EL (cell line): ENCODE measurements at places on chromosomes 2 and 18.
A peak's percentile ranks its signal among the peaks of the same experiment; 100 is the strongest.

- peak; percentile 65 for DNase-seq
Observed at GRCh38 chr2:45494275-45494977, 116.6 kb downstream of the SRBD1 start.

GRCh38 chr2:108219688-108220087 lies 20.1 kb upstream of the SULT1C3 start:
- no peak for DNase-seq

- DNase-seq, result no peak
Observed at GRCh38 chr2:60295636-60295962, 257.9 kb downstream of the BCL11A start.

DNA sequence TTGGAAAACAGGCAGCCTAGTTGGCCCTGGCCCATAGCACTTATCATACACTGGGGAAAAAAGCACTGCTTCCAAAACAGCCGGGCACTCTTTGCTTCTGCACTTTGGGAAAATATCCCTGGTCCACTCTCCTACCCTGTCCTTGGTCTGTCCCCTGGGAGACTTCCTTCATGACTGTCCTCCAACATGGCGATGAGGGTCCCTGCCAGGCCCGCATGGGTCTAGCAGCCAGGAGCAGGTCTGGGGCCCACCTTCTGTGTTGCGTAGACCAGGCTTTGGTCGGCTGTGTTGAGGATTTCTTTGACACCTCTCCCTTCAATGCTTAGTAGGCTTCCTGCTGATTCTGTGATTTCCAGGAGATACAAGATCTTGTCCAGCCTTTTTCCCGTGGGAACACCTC lies 12.2 kb downstream of the KCNF1 start:
- no peak for DNase-seq

DNA sequence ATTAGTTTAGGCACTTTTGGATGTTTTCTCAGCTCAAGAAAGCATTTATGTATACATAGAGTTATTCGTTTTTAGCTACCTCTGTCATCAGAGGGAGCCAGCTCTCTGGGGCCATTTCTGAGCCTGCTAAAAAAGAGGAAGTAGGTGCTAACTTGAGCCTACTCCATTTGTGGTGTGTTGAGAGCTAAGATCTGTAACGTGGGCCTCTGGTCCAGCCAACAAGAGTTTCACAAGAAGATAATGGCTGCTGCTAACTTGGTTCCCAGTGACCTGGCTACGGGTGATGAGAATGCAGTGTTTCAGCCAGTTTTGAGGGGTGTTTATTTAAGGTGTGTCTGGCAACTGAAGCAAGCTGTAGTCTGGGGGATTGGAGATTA lies 182.5 kb downstream of the PRKCE start:
- DNase-seq, result no peak

DNA sequence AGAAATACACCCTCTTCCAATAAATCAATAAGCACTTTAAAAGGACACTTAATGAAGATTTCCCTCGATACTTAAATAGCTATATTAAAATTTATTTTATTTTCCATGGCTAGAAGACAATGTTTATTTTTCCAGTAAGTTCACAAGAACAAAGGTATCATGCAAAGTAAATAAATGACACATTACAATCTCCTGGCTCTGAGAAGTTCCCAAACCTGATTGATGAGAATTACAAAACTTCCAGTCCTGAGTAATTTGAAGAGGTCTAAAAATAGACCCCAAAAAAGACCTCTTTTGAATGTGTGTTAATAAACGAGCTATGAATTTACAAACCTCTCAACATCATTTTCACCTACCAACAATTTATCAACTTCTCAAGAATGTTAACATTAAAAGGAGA lies 1.5 kb upstream of the PEX13 start:
- no peak for DNase-seq

DNA sequence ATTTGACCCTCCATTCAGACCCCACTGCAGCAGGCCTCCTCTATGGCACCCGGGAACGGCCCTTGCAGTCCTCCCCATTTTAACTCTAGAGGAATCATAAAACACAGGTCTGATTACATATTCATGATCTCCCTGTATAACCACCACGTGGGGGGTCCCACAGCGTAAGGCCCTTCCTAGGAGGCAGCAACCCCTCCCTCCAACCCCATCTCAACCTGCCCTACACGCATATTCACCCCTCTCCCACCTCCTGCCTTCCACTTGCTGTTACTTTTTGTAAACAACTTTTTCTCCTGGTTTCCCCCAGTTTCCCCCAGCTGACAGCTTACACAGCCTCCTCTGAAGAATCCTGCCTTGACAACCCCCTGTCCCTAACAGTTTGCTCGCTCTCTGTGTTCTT lies 85.1 kb upstream of the FOXI3 start:
- no peak for DNase-seq

- no peak for DNase-seq
Observed at GRCh38 chr18:24831871-24832665, 371.6 kb downstream of the HRH4 start.

GRCh38 chr2:156666130-156666785 lies 230.1 kb downstream of the GPD2 start:
- DNase-seq, result no peak

GRCh38 chr18:58297198-58297597 lies 253.2 kb downstream of the NEDD4L start:
- peak; percentile 77 for DNase-seq

- no peak for DNase-seq
Observed at GRCh38 chr18:79422022-79422782, 26.5 kb downstream of the NFATC1 start.

DNA sequence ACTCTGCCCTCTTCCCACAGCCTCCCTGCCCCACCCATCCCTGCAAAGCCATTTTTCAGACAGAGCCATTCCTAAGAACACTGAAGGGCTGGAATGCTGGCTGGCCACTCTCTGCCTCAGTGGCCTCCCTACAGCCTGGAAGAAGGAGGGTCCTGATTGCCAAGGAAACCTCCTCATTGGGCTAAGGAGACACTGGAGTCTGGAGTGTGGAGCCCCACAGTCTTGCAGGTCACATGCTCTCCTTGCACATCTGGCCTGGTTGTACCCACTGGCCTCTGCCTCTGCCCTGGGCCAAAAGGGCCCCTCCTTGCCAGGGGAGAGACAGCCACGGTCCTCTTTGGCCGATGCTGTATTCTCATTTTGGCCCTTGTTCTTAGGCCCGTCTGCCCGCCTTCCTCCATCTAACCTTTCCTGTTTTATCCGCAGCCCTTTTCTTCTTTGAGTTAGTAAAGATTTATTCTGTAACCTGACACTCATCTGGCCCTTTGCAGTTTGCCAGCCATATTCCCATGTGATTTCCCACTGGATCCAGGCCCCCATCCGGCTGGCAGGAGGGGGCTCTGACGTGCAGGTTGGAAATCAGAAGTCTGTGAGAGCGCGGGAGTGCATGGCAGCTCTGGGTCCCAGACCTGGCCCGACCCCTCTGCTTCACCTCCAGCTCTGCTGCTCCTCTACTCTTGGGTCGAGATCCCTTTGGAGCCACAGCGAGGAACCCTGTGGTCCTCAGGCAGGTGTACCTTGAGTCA lies 11.0 kb upstream of the CATIP start:
- no peak for DNase-seq

DNA sequence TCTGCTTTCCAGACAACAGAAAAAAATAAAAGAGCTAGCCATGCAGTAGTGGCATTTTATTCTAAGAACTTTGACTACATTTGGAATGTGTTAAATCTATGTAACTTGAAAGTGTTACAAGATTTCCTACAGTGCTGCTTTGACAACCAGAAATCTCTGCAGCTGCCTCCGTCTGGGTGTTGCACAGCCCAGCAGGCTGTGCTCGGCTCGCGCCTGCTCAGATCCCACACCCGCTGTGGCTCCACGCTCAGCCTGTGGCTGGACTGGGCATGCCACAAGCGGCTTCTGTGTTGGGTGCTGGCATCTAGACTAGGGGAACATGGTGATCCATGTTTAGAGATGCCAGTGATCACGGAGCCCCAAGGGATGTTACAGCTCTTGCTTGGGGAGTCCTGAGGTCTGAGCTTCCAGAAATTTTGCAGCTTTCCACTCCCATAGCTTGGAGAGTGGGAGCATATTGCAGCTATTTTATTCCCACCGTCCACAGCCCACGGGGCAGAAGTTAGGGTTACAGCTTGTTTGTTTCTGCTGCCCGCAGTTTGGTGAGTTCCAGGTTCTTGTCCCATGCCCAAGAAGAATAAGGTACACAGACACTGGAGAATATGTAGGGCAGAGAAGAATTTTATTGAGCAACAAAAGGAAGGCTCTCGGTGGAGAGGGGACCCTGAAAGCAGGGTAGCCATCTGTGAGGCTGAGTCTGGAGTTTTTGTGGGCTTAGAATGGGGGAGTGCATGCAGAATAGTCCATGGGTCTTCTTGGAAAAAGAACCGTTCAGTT lies 44.1 kb downstream of the FAM171B start:
- DNase-seq, result no peak

DNA sequence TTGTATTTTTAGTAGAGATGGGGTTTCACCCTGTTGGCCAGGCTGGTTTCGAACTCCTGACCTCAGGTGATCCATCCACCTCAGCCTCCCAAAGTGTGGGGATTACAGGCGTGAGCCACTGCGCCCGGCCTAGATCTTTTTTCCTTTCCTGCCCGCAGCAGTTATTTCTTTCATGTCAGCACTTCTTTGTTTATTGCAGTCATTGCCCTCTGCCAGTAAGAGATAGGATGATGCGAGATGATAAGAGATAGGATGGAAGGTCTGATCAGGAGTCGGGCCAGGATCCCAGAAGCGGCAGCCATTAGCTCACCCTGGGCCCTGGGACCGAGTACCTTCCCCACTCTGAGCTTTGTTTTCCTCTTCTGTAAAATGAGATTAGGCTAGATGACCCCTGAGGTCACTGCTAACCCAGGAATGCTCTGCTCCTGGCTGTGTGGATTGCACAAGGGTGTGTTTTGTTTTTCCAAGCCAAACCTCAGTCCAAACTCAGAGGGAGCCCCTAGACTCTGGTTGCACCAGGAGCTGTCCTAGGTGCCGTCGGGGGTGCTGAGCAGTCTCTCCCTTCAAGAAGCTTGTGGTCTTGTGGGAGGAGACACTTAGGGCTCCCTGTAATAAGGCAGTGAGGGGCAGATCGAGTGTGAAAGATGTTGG lies 63.3 kb downstream of the LPIN1 start:
- DNase-seq, result no peak

DNA sequence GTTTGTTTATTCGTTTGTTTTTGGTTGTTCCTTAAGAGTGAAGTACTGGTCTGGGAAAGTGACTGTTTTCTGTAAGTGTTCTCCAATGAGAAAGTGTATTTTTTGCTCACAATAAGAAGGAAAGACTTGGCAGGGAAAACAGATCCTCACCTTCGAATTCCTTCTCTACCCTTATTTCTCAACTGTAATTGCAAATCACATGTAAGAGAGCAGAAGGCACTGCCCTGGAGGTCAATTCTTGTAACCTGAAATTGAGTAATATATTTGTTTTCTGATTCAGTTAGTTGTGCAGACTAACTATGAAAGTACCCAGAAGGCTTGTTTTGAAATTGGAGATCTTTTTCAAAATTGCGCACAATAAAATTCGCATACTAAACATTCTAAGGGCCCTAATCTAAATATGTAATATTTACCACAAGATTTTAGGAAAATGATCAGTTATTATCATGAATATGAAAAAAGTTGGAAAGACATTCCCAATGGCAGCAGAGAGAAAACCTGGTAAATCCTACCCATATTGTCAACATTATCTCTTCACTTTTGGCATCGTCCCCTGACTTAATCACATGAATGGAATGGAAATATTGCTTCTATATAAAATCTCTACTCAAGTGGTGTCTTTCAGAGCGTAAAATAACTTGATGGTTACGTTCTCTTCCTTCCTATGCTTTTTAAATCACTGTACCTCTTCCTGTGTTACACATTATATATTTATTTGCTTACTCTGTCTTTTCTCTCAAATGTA lies 24.1 kb downstream of the TFPI start:
- no peak for DNase-seq

- DNase-seq, result no peak
Observed at GRCh38 chr2:132372276-132372675, 44.3 kb upstream of the GPR39 start.

GRCh38 chr18:26757263-26758019 lies 108.1 kb downstream of the AQP4 start:
- DNase-seq, result no peak

DNA sequence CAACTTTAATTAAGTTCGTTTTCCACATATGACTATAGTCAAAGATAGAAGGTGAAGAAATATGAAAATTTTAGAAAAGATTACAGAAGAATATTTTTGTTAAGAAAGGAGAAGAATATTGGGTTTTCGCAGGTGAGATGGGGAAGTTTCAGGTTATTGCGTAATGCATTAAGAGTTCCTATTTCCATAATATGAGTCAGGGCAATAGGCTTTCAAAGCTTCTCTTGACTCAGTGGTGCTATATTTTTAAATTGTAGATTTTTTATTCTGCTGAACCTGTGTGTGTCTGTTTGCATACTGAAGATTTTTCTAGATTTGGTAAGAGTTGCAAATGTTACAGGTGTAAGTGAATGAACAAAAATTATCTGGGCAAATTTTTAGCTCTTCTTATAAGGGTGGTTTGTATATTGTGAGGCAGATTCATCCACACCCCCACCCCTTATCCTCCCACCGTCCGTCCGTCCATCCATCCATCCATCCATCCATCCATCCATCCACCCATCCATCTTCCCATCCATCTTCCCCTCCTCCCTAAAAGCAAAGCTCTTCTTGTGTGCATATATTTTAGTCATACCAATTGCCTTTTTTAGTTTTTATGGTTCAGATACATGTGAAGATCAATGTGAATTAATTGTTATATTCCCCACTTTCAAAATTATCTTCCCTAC lies 69.6 kb downstream of the MYO1B start:
- no peak for DNase-seq

- no peak for DNase-seq
Observed at GRCh38 chr2:145591109-145591809, 1071.3 kb upstream of the ZEB2 start.

DNA sequence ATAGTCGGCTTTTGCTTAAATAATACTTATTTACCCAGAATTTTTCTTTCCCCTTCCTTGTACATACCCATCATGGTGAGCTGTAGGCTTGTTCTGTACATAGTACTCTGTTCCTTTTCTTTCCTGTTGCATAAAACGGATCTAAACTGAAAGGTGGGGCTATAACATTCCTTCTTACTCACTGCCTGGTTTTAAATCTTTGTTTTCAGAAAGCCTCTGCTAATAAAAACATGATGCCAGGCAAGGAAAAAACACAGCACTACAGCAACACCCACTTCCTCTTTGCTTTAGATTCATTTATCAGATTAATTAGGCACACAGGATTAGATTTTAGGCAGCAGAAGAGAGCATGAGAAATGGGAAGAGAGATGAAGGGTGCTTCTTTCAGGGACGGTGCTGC lies 19.6 kb upstream of the STON1 start:
- peak; percentile 30 for DNase-seq
